CD4-positive, alpha-beta T cell treated with Interferon gamma for 1 hour (primary cell): ENCODE measurements at places on chromosomes 2 and 18.

DNA sequence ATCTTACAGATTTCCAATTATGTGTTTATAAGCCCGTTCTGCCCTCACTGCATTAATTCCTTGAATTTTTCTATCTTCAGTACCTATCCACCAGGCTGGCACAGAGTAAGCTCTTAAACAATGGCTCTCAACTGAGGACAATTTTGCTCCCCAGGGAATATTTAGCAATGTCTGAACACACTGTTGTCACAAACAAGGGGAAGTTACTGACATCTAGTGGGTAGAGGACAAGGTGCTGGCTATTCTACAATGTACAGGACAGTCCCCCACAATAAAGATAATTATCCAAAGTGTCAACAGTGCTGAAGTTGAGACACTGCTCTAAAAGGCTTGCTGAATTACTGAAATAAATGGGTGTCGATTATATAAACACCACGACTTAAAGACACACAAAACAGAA lies 5.0 kb downstream of the NDUFS1 start:
- DNase-seq: no peak

- DNase-seq: no peak
Measured at GRCh38 chr18:74742573-74743243, 145.0 kb downstream of the ZNF407 start.

GRCh38 chr18:29184654-29185053 lies 1007.7 kb upstream of the CDH2 start:
- DNase-seq: no peak

GRCh38 chr2:231661422-231662027 lies 46.8 kb upstream of the PTMA start:
- no peak for DNase-seq

DNA sequence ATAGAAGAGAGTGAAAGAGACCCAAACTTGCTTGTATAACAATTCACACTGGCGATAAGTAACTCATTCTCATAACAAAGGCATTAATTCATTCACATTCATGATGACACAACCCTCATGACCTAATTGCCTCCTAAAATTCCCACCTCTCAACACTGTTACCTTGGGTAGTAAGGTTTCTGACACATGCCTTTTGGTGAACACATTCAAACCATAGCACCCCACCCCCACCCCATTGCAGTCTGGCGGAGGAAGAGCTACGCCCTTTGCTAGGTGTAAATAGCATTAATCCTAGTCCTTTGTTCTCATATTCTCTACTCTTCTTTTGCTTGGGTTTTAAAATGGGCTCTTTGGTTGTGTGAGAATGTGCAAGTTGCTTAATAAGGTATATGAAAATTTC lies 361.5 kb downstream of the DSEL start:
- DNase-seq: no peak

DNA sequence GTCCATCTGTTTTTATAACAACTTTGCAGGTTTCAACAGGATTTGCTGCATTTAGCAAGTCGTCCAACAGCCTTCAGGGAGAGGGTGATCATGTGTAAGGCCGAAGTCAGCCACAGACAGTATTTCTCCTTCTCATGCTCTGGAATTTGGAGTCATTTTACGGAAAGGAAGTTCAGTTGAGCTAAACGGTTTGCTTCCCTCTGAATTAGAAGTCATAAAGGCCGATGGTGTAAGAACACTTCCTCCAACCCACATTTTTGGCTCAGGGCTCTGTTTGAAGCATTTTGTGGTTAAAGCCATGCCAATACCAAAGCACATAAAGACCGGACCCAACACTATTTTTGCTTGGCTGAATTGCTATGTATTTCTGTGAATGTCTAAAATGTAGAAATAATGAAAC lies 129.5 kb downstream of the TMEM182 start:
- no peak for DNase-seq

DNA sequence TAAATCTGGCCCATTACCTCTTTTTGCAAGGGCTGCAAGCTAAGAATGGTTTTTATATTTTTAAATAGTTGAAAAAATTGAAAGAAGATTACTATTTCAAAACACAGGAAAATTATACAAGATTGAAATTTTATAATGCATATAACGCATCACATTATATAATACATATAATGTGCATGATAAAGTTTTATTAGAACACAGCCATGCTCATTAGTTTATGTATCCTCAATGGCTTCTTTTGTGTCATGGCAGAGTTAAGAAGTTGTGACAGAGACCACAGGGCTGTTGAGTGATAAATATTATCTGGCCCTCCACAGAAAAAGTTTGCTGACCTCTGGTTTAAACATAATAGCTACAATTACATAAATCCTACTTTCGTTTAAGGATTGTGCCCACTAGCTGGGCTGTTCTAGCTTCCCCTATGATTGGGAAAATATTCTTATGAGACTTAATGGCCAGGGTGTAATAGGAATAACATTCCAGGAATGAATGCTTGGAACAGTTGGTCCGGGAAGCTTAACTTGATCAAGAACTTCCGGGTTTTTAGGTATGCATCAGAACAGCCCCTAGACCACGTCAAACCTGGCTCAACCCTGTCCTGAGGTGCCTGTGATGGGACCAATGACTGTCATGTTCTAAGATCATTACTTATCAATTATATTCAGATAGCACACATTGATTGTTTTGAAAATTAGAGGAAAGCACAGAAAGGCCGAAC lies 98.7 kb upstream of the LPIN2 start:
- DNase-seq: no peak

DNA sequence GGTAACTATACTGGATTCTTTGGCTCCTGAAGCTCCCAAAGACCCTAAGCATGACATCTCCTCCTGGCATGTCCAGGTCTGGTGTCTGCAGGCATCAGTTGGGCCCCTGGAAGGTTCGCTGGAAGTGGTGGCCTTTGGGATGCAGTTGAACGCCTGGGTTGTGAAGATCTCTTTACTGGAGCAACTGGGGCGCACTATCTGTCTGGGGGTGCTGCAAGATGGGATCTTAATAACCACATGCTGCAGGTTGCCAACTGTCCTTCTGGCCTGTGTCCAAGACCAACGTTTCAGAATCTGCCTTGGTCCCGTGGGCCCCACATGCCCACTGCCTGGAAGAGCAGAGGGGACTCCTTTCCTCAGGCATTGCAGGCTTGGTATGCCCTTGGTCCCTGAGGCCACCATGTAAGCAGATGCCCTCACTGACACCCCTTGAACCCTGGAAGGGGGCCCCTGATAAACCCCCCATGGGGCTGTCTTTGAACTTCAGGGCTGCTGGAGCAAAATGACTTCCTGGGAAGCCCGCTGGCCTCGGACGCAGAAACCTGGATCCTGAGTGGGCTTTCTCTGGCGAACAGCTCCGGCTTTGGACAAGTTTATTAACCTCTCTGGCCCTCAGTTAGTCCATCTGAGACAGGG lies 101.9 kb downstream of the TWIST2 start:
- no peak for DNase-seq

GRCh38 chr2:217935901-217936684 lies 66.7 kb downstream of the TNS1 start:
- DNase-seq: no peak

GRCh38 chr2:128280158-128280871 lies 38.4 kb downstream of the HS6ST1 start:
- no peak for DNase-seq

DNA sequence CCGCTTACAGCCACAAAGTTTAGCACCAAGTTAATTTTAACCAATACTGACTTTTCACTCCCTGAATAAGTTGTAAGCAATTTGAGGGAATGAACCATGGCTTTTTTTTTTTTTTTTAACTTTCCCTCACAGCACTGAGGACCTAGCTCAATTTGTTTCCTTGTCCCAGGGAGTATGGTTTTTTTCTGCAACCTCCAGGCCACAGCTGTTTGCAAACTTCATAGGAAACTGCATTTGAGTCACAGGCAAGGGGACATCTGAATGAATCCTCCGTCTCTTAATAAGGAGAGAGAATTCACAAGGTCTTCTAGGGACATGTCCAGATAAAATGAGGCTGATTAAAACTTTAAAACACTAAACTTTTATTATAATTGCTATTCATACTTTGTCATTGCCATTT lies 181.5 kb downstream of the GFPT1 start:
- DNase-seq: no peak

DNA sequence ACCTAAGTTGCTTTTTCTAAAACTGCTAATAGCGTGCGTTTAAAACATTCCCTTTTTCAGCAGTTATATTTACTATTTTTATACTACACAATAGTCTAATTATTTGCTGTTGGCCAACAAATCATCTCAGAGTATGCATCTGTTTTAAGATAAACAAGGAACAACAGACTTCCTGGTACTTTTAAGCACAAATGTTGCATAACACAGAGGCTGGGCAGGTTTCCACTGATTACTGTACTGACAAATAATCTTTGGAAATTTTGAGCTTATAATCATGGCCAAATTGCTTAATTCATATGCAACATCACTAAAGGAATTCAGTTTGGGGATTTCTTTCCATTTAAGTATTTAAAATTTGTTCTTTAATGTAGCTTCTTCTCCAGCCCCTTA lies 737.4 kb upstream of the SALL3 start:
- no peak for DNase-seq

DNA sequence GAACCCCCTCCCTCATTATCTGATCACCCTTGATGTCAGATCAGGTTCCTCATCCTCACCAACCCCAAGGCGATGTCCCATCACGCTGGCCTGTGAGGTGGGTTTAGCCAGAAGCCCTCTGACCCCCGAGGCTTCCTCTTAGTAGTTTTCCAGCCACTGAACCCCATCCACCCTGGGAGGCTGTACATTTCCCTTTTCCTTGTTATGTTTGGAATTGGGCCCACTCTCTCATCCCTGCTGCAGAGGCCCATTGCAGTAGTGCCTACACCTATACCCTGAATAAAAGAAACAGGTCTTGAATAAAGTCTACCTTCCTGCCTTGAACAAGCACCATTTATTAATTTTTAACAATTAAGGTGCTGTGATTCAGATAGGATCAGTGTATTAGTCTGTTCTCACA lies 80.1 kb downstream of the NCAPH start:
- no peak for DNase-seq

DNA sequence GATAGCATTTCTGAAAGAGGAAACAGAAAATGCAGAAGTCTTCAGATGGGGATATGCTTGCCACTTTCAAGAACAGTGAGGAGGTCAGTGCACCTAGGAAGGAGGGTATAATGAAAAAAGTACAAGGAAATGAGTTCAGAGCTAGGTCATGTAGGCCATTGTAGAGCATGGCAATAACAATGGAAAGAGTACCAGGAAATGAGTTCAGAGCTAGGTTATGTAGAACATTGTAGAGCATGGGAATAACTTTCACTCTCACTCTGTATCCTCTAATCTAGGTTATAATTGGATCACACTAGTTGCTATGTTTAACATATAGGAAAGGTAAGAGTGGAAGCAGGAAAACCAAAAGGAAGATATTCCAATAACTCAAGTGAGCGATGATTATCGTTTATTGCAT lies 12.3 kb downstream of the SCG2 start:
- no peak for DNase-seq

DNA sequence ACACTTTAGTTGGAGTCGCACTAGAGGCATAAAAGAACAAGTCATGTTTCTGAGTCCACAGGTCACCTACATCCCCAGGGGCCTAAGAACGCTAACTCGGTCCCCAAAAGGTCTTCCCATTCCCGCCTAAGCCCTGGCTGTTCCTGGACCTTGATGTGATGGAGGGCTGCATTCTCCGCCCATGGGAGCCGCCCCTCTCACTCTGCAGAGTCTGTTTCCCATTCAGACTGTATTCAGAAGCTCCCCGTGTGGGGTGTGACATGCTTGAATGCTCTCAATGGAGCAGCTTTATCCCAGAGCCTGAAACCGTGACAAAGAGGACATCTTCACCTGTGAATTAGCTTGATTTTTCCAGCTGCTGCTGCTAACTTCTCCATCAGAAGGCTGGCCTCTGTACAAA lies 319.0 kb upstream of the KLHL29 start:
- no peak for DNase-seq

GRCh38 chr18:76475450-76476194 lies 19.4 kb downstream of the ZNF516 start:
- DNase-seq: no peak

DNA sequence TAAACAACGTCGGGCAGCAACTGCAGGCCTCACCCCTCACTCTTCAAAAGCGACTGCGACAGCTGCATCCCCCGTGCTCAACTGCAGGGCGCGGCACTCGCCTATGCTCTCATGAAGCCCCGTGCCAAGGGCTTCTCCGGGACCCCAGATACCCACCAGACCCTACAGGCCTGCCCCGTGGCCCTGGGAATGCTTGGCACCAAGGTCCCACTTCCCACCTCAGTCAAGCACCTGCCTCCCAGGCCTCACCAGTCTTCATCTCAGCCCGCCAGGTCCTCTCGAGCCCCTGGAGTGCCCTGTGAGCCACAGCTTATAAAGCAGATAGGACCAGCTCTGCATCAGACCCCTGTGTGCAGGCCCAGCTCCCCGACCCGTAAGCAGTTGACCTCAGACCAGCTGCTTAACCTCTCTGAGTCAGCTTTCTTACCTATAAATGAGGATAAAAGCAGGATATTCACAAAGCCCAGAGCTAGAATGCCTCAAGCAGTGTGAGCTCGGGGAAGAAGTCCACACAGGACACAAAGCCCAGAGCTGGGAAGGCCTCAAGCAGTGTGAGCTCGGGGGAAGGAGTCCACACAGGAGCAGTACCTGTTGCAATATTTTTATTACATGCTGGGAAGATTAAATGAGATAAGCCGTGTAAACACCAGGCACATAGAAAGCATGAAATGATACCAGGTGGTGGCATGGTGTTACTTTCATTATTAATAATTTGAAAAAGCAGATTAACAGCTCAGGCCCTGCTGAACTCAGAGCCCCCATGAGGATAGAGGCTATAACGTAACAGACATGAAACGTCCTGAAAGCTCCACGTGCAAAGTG lies 96.9 kb downstream of the HDAC4 start:
- DNase-seq: no peak

DNA sequence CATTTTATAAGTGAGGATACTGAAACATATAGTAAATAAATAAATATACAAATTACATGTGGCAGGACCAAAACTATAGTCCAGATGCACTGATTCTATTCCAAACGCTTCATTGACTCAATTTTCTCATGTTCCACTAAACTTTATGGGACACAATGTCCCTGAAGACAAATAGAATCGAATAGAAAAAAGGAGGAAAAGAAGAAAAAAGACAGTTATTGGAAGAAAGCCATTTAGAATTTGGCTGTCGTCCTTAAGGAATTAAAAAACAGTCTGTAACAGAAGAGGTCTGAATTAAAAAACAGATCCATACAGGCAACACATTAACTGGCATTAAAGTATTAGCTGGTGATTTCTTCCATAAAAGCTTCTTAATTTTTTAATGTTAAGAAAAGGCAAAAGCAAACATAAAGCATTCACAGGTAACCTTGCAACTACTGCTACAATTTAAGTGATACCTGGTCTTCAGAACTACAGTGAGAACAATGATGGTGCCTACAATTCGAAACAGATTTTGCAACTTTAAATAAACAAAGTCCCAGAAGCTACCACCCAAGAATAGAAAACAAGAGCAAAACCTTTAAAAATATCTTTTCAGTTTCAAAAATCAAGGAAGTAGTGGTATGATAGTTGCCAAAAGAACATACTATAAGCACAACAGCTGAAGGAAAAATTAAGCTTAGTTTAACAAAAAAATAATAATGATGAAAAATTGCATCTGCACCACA lies 17.4 kb upstream of the CHAC2 start:
- no peak for DNase-seq
